ENCODE measurements at places on chromosomes 3 and 15.

- DNase-seq: no peak
Measured at GRCh38 chr3:149215515-149215914, 6.1 kb downstream of the CP start.

- no peak for DNase-seq
Measured at GRCh38 chr3:186319945-186320344, 42.1 kb downstream of the DGKG start.

GRCh38 chr3:157166561-157166960 is 6.6 kb upstream of the CCNL1 start:
- no peak for DNase-seq

GRCh38 chr3:183295211-183295610 is 42.2 kb downstream of the B3GNT5 start:
- DNase-seq: no peak
